ENCODE measurements at places on chromosomes 16 and 17.
A peak's percentile ranks its signal among the peaks of the same experiment; 100 is the strongest.

GRCh38 chr16:21727344-21727743 is 63.6 kb downstream of the OTOA start:
- no peak for DNase-seq

DNA sequence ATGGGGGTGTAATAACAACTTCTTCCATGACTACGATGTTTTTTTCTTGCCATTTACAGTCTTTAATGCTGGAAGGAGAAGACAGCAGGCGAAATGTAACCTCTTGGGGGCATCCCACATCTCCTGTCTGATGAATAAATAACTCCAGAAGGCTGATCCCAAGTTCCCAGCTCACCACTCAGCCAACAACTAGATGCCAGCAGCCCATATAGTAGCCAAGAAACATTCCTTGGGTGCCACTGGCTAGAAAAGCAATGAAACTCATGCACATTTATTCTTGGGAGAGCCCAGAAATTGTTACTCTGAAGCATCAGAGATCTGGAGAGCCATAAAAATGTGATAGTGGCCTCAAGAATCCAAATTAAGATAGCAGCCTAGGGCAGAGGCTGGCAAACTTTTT is 22.7 kb upstream of the TMEM101 start:
- DNase-seq = no peak

- DNase-seq = no peak
Observed at GRCh38 chr16:26198221-26198620, 506.5 kb downstream of the HS3ST4 start.

- DNase-seq = no peak
Observed at GRCh38 chr16:77499373-77500285, 64.8 kb upstream of the ADAMTS18 start.

DNA sequence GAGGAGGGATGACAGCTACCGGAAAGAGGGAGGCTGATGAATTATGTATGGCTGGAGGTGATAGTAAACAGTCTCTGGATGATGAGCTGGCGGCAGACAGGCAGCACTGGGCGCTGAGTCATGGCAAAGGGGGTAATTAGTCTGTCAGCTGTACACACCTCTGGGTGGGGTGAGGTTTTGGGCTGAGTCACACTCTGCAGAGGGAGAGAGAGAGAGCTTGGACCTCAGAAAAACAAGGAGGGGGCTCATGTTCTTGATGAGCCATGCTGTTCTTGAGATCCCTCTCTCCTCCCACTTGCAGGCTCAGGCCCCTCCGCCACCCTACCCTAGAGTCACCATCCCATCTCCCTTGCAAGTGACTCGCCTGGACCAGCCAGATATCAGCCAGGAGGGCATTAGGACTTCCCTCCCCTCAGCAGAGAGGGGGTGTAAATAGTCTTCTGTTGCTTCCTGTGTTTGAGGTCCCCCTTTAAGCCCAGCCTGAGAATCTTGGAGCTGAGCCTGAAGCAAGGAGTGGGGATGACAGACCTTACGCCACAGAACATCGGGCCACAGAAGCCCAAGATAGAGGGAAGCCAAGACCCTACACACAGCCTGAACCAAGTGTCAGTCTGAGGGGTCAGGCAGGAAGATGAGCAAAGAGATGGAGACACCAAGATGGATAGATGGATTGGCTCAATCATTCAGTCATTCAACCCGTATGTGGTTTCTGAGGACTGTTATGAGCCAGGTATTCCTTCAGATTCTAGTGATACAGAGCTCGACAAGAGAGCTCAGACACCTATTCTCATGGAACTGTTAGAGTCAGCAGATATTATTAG is 383.2 kb upstream of the CCL2 start:
- no peak for DNase-seq

DNA sequence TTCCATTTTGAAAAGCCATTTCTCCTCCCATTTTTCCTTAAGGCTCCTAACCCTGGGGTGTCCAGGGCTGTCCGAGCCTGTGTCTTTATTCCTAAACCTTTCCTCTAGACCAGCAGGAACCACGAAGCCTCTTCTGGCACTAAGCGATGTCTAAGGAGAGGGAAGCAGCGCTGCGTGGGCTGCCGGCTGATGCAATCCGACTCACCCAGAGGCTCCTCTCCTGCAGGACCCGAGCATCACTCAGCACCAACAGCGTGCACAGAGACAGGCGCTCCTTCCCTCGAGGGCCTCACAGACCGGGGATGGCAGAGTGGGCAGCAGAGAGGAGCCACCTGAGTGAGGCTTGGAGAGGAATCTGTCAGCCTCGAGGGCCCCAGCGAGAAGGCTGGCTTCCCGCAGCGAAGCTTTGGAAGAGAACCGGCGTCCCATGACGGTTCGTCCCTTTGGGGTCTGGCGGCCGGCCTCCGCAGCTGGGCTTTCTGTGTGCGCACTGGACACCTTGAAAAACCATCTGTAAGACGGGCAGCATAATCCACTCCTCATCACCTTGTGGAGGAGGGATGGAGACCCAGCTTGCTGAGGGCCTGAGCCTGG is 174.3 kb downstream of the FOXL1 start:
- DNase-seq = no peak

DNA sequence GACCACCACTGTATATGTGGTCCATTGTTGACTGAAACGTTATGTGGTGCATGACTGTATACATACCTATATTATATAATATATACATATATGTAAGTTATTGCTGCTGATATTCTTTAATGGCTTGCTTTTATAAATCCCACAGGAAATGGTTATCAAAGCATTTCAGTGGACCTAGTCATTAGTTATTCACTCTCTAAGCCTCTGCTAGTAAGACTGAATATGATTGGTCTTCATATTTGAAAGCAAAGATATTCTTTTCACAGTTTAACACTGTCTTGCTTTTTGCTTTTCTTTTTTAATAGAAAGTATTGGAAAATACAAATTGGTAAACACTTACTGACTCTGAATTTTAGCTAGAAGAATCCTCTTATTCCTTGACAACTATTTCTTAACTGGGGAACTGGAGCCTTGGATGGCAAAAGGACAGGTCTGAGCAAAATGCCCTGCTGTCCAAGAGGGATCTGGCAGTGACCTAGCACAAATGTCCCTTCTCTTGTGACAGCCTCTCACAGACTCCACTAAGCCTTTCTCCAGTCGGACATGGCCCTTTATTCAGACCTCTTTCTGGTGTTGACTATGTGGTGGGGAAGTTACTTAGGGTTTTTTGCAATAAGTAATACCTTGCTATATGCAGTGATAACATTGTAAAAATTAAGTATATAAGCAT is 14.7 kb upstream of the MYH2 start:
- DNase-seq = no peak

DNA sequence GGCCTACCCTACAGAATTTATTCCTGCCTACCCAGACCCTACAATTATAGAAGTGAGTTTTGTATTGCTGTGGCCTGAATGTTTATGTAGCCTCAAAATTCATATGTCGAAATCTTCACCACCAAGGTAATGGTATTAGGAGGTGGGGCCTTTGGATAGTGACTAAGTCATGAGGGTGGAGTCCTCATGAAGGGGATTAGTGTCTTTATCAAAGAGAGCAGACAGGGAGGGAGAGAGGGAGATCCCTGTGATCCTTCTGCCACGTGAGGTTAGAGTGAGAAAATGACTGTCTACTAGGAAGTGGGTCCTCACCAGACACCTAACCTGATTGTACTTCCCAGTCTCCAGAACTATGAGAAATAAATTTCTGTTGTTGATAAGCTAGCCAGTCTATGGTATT is 981 bp upstream of the DUXB start:
- DNase-seq = no peak

DNA sequence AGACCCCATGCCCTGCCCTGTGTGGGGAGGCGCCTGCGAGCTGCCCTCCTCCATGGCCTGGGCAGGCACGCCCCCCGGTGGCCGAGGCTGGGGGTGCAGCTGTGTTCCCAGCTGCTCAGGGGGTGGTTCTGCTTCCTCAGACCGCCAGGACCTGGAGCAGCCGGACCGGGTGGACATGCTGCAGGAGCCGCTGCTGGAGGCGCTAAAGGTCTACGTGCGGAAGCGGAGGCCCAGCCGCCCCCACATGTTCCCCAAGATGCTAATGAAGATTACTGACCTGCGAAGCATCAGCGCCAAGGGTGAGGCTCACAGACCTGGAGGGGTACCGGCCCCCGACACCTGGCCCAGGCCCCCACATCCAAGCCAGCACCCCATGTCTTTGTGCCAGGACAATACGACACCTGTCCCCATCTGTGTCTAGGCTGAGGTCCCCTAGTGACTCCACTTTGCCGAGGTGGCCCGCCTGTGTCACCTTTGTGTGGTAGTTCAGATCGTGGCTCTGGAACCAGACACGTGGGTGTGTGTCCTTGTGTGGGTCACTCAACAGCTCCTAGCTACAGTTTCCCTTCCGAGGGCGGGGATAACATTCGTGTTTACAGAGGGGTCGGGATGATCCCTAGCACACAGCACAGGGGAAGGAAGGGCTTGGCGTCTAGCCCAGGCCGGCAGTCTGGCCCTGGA is 9.3 kb downstream of the GJD3 start:
- peak; percentile 65 for DNase-seq

DNA sequence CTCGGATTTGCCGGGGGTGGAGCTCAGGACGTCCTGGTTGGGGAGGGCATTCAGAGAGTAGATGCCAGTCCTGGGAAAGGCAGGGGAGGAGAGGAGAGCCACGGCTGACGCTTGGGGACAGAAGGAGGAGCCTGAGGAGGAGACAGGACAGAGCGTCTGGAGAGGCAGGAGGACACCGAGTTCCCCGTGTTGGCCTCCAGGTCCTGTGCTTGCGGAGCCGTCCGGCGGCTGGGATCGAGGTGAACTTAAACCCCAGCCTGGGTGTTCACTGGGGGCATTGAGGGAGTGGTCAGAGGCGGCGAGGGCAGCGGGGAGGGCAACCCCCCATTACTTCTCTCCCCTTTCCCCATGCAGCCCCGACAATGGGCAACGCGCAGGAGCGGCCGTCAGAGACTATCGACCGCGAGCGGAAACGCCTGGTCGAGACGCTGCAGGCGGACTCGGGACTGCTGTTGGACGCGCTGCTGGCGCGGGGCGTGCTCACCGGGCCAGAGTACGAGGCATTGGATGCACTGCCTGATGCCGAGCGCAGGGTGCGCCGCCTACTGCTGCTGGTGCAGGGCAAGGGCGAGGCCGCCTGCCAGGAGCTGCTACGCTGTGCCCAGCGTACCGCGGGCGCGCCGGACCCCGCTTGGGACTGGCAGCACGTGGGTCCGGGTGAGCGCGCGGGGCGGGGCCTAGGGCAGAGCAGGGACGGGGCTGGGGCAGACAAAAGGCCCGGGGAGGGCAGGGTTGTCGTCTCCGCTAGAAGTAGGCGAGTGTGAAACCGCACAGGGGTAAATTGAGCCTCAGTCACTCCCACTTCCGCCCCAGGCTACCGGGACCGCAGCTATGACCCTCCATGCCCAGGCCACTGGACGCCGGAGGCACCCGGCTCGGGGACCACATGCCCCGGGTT is 3.7 kb downstream of the NOL3 start:
- no peak for DNase-seq

GRCh38 chr17:79937391-79938335 is 98.0 kb downstream of the TBC1D16 start:
- DNase-seq = no peak

DNA sequence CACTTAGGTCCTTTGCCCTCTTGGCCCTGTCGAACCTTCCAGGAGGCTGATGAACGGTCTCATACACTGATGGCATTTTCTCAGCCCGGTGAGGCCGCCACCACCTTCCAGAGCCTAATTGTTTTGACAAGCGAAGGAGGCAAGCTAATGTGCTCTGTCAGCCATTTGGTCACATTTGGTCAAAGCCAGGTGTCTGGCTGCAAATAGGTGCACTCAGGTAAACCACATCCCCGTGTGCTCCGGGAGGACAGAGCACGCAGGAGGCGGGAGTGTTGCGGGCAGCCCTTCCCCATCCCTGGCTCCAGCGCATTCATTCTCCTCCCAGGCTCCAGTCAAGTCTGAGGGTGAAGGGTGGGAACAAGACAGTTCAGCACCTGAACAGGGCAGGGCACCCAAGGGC is 240.1 kb downstream of the MSI2 start:
- no peak for DNase-seq

DNA sequence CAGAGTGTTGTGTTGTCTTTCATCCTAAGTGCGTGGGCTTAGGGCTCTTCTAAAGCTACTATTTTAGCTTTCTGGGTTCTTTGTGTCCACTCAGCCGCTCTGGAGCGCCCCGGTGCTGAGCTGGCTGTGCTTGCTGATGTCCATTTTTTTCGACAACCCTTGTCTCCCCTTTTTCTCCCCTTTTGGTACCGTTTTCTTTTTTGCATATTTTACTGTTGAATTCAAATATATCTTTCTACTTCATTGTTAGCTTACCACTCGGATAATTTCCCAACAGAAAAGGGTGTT is 1.2 kb downstream of the SRRM2 start:
- no peak for DNase-seq

DNA sequence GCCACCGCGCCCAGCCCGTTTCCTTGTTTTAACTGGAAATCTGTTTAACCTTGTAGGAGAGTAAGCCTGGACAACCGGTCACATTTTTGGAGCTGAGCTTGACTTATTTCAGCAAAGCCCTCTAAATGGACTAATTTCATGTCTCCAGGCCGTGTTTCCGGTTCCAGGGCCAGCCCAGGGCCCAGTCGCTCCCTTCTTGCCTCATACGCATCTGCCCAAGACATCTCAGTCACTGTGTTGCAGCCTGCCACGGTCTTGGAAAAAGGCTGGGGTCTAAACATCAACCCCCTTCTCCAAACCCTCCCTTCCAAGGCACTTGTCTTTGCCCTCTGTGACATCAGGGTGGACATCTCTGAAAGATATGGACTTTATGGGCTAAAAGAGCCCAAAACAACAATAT is 18.9 kb downstream of the PLEKHG4 start:
- DNase-seq = no peak

DNA sequence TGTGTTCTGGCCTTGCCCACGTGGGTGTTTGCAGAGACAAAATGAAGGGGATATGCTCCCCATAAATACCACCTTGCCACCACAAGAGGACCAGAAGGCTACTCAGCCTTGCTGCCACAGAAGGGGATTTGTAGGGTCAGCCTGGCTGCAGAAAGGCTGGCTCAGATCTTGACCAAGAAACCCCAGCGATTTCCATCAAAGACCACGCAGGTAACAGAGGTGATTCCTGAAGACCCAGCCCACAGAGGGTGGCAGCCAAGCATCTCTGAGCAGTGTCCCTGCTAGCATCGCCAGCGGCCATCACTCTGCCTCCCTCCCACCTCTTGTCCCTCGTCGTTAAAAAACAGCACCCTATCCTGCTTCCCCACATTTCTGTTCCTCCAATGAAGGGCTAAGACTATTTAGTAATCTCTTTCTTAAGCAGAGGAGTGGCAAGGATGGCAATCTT is 54.9 kb downstream of the BEAN1 start:
- no peak for DNase-seq

DNA sequence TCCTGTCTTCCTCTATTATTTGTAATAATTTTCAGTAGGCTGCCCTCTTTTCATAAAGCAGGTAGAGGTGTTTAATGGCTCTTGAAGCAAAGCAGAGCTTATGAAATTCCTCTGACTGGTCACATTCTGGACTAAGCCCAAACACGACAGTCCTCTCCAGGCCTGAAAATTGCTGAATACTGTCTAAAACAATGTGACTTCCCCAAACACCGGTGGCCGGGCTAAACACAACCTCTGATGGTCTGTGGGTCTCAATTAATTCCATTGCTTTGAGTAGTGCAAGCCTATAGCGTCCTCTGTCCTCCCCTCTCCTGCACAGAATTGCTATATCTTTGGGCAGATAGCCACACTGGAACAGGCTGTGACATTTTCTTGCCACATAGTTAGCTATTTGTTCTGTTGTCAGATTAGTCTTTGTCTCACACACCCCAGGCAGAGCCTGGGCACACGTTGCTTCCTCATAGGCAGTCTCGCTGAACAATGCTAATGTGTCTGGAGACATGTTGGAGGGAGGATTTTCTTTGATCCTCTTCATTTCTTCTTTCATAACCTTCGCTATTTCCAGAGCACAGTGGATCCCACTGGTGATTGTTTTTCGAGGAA is 10.8 kb upstream of the SLFN12L start:
- DNase-seq = no peak
